ENCODE measurements at places on chromosomes 11 and 22.

DNA sequence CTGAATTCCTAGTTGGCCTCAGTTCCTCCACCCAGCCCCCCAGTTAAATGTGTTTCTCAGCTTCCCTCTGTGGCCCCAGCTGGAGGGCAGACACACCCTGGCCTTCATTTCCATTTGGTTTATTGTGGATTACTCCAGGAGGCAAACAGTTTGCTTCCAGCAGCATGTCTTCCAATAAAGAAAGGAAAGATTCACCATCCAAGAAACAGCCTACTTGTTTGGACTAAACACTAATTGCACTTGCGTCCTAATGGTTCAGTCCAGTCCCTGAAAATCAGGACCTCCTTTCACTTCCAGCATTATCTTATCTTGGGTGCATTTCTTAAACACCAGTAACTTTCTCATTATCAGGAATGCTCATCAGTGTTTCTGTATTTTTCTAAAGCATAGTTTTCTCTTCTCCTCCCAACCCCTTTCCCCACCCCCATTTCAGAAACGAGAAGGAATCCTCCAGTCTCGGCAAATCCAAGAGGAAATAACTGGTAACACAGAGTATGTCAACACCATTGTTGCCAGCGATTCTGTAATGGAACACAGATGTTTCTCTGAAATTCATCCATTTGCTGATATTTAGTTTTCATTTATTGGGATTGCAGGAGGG lies 130.9 kb downstream of the PARVA start:
- no peak overlapping the region for H3K4me3 ChIP-seq
- H3K27ac ChIP-seq, result no peak overlapping the region
- H3K4me1 ChIP-seq, result no peaks in the 10 kb centered on the region
- no peak for DNase-seq

DNA sequence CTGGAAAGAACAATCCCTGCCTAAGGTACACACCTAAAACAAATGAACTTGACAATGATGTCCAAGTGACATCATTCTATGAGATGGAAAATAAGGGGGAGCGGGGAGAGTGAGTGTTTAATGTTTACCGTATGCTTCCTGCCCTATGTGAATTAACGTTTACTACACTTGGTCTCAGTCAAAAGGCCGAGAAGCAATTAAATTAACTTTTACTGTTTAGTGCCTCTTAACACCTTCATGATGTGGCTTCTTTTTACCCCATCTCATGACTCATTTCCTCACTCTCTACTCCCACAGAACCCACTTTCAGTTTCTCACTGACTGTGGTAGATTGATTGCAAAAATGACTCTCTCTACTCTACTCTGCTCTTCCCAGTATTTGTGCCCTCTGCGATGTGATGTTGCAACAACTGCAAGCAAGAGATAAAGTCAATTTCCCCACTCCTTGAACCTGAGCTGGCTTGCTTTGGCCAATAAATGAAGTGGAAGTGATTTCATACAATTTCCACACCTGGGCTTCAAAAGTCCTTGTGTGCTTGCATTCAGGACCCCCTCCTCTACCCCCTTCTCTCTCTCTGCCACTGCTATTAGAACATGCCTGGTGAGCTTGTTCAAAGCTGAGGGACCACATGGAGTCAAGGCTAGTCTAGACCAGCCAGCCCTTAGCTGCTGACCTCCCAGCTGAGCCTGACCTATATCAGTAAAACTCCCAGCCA lies 11.6 kb upstream of the ALKBH3 start:
- no peaks in the 10 kb centered on the region for H3K36me3 ChIP-seq
- H3K27me3 ChIP-seq, result peaks cover 5% of the 10 kb centered on the region
- no peaks in the 10 kb centered on the region for H3K4me1 ChIP-seq
- H3K27ac ChIP-seq, result no peak overlapping the region
- H3K4me3 ChIP-seq, result no peak overlapping the region
- DNase-seq, result no peak

DNA sequence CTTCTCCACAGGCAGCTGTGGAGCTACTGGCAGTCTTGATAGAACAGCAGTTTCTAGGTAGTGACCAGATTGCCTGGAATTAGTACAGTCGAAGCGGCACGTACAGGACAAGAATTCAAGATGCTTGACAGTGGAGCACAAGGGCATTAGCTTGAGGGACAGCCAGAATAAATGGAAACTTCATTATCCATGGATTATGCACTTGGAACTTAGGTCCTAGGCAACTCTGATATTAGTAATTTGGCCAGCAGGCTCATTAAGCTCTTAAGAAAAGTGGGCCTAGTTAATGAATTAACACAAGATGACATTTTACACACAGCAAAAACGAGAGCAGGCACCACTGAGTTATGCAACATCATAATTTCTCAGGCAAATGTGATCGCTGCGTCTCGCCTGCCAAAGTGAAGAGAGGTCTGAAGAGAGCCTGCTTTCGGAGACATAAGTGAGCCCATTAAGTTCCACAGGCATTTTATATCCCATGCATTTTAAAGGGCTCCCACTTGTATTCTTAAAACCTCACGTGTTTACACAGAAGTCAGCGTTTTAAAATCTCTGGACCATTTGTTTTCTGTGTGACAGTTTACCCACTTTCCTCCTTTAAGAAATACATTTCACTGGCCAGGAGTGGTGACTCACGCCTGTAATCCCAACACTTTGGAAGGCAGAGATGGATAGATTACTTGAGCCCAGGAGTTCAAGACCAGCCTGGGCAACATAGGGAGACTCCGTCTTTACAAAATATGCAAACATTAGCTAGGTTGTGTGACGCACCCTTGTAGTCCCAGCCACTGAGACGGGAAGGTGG lies 66.2 kb downstream of the COMMD9 start:
- no peak overlapping the region for H3K27ac ChIP-seq
- no peak for DNase-seq
- no peak overlapping the region for H3K4me3 ChIP-seq

GRCh38 chr11:14643697-14644225 lies at the start of gene PDE3B:
TSS of gene PDE3B (plus strand) at chr11:14643804. CDS start at chr11:14644076, 272 bp downstream.
- peak within 1 kb of the TSS; percentile 95 for H3K27ac ChIP-seq
- peak; percentile 91 for DNase-seq
- H3K27me3 ChIP-seq, result no peaks in the 10 kb centered on the region
- H3K4me1 ChIP-seq, result no peaks in the 10 kb centered on the region

Data from pancreas (tissue), 10 donors.